D721Med (cell line): ENCODE measurements at places on chromosomes 2 and 18.

DNA sequence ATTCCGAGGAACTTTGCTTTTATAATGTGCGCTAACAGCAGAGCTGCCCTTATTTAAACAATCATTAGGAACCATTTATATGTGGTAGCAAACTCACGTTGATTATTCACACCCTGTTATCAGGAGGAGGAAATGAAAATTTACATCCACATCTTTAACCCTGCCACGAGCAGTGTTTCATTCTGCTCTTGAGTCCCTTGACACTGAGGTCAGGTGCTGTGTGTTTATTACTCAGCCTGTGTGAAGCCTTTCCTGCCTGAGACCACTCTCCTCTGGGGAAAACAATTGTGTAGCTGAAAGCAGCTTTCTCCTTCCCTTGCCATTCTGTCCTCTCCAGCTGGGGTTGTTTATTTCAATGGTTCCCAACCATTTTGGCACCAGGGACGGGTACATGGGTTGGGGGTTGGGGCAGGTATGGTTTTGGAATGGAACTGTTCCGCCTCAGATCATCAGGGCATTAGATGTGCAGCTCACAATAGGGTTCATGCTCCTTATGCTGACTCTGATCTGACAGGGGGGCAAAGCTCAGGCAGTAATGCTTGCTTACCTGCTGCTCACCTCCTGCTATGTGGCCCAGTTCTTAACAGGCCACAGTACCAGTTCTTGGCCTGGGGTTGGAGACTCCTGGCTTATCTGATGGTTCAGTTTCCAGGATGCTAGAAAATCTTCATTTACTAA, 651.1 kb downstream of the TDRD15 start:
- no peak for DNase-seq

DNA sequence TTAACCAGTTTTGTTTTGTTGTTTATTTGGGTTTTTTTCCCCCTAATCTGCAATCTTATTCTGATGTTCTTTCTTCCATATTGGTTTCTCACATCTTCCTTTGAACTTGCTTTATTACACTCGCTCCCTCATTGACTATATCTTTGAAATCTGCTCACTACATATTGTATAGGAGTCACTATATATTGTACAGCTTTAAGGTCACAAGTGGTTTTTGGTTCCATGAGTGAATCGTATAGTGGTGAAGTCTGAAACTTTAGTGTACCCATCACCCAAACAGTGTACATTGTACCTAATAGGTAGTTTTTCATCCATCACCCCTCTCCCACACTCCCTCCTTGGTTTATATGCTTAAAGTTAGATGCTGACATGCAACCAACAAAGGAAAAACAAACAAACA, 11.3 kb upstream of the BZW1 start:
- DNase-seq: no peak

GRCh38 chr18:74438091-74438490, 19.0 kb downstream of the DIPK1C start:
- DNase-seq: no peak

- DNase-seq: no peak
These were observed 89.7 kb downstream of the SPTBN1 start for GRCh38 chr2:54545702-54546450.

DNA sequence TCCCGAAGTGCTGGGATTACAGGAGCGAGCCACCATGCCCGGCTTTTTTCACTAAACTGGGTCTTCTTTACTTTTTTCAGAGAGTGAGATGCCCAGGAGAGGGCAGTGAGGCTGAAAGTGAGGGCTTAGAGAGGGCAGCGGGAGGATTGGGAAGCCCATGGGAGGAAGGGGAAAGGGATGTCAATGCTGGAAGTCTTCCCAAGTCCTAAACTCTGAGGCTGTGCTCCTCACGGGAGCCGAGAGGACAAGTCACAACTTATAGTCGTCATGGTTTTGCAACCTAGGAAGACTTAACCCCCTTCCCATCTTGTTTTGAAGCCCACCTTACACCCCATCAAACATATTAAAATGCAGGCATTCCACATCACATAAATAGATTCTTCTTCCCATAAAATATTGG, 15.1 kb upstream of the MEP1B start:
- no peak for DNase-seq

- no peak for DNase-seq
These were observed 62.0 kb downstream of the TGIF1 start for GRCh38 chr18:3511980-3512379.

GRCh38 chr2:120948662-120949011, 213.0 kb downstream of the GLI2 start:
- DNase-seq: no peak

- no peak for DNase-seq
These were observed 15.9 kb downstream of the PUM2 start for GRCh38 chr2:20334605-20335203.

- DNase-seq: no peak
These were observed 106.9 kb downstream of the GFPT1 start for GRCh38 chr2:69279931-69280681.

DNA sequence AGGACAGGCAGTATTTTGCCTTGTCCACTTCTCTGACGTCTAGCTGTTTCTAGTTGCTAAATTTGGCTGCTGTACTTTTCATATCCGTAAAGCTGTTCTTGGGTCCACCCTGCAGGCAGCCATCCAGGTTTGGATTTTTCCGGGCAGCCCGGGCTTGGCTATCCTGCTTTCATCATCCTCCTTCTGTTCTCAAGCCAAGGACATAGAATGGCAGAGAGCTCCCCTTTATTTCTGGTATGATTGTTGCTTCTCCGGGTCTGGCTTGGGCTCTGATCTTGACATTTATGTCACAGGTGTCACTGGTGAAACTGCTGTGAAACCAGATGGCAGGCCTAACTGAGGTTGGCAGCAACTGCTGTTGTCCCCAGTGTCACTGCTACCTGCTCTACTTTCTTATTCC, 35.5 kb downstream of the SCN2A start:
- no peak for DNase-seq

GRCh38 chr2:198991431-198991830, 466.3 kb downstream of the SATB2 start:
- DNase-seq: no peak

DNA sequence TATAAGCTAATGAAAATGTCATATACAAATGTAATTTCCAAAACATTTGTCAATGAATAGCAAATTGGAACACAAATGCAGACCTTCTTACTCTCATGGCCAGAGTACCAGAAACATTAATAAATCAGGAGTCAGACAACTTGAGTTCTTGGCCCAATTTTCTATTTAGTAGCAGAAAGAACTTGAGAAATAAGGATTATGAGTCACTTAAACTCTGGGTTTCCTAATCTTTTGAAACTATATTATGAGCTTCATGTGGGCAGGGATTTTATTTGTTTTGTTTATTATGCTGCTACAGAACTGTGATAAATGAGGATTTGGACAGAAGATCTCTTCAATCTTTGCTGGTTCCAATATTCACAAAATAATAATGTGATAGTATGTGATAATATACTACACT, 686.7 kb downstream of the NR4A2 start:
- DNase-seq: no peak

DNA sequence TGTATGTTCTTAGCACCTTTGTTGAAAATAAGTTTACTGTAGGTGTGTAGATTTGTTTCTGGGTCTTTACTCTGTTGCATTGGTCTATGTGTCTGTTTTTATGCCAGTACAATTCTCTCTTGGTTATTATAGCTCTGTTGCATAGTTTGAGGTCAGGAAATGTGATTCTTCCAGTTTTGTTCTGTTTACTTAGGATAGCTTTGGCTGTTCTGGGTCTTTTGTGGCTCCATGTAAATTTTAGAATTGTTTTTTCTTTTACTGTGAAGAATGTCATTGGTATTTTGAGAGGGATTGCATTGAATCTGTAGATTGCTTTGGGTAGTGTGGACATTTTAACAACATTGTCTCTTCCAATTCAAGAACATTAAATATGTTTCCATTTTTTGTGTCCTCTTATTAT, 69.1 kb downstream of the ANKRD62 start:
- DNase-seq: no peak

- no peak for DNase-seq
These were observed 77.1 kb upstream of the RBM44 start for GRCh38 chr2:237721458-237721857.

DNA sequence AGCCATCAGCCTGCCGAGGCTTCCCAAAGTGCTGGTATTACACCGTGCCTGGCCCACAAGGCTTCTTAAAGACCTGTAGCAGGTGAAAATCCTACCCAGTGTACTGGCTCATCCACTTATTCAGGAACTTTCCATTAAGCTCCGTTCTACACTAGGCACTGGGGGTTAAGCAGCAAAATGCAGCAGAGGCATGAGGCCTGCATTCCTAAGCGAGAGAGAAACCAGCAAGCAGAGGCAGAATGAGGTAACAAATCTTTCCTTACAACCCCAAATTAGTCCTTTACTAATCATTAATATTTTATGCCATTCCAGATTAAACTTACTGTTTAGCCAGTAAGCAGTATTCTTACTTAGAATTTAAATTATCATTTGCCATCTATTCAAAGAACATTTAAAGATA, 32.8 kb downstream of the UXS1 start:
- DNase-seq: no peak

DNA sequence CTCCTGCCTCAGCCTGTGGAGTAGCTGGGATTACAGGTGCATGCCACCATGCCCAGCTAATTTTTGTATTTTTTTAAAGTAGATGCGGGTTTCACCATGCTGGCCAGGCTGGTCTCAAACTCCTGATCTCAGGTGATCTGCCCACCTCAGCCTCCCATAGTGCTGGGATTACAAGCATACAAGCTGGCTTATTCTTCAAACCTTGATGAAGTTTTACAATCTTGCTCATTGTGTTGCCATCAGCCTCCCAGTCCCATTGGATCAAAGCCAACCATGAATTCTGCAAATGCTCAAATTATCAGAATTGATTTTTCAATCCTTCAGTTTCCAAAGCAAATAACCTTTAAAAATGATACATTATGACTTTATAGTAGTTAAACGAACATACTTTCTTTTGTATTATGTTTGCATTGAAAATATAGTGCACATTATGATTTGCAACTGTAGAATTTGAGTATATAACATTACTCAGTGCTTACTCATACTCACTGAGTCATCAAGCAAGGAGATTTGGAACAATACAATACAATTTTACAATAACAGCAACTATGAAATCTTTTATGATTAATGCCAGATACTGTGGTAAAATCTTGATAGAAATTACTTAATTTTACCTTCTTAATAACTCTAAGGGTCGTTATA, 1491.9 kb upstream of the CELF4 start:
- no peak for DNase-seq

DNA sequence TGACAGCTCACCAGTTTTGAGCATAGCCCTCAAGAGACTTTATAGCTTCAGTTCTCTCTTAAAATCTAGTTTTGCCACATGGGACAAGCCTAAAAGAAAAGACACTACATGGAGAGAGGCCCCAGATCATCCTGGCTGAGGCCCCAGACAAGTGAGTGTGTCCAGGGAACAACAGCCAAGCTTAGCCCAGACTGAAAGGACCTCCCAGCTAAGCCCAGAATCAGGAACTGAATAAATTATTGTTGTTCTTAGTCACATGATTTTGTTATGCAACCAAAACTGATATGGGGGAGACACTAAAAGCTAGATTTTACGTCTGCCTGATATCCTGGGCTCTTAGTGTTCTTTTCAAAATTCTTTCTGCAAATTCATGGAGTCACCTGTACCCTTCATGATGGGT, 29.3 kb upstream of the LBH start:
- DNase-seq: no peak

DNA sequence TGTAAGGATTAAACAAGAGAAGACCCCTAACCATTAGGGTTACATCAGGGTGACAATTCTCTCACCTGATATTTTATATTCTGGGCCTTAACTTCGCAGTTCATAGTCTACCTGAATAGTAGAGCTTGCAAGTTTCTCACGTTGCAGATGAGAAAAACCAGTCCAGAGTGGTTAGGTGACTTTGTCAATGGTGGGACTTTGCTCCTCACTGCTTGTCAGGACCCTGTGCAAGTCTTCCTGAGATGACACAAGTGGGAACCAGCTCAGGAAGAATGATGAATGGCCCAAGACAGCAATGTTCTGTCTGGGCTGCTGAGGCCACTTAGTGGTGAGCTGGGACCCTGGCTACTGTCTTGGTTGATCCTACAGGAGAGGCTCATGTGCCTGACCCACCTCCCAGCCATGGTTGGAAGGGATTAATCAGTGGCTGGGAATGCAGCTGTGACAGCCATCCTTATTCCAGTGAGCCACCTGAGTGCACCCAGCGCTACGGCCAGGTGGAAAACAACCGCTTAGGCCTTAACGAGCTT, 16.9 kb downstream of the LGALSL start:
- DNase-seq: no peak

GRCh38 chr2:197198890-197199289, 111.7 kb downstream of the ANKRD44 start:
- DNase-seq: no peak
